ENCODE measurements at places on chromosomes 12 and 14.

DNA sequence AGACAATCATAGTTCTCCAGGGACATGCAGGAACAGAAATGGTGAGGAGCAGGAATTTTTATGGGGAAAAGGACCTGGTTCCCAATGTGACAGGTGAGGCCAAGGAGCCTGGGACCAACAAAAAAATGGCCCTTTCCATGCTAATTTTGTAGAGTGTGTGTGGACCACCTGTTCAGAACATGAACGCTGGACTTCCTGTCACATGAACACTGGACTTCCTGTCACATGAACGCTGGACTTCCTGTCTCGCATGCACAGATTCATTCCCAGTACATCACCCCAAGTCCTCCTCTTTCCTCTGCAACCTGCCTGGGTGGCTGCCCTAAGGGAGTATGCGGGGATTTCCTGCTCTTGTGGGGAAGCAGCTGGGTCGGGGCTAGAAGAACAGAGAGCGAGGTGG, 10.1 kb downstream of the FGF6 start:
- DNase-seq, result peak; percentile 49

DNA sequence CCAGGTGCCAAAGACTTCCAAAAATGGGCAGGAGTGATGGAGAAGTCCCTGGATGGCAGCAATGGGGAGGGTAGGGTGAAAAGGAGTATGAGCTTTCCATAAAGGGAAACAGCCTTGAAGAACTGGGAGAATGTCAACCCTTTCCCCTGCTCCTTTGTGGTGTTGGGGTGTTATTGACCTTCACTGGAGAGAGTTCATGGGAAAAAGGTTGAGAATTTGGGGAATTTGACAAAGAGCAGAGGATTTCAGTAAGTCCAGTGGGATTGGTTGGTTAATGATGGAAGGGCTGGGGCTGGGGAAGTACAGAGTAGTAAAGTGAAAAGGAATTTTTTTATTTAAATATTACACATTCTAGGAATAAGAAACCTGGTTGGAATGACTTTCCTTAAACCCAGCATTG, 116.6 kb downstream of the ERC1 start:
- DNase-seq, result no peak

GRCh38 chr12:46402941-46403718, 30.6 kb upstream of the SLC38A2 start:
- no peak for DNase-seq

DNA sequence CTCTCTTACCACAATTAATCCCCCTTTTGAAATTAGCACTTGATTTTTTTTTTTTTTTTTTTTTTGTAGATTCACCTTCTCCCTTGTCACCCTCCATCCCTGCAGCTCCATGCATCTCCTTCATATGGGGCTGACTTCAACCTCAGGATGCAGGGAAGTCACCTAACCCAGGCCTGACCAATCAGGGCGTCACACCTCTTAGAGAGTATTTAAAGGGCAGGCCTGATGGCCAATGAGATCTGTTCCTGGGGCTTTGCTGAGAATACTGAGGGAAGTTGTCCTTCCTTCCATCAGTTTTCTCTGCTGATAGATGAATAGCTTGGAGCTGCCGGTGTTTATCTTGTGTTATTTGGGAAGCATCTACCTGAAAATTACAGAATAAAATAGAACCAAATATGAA, 1104.7 kb upstream of the TMEM132C start:
- DNase-seq, result peak; percentile 46

GRCh38 chr14:34718750-34719304, 4.4 kb upstream of the CFL2 start:
- no peak for DNase-seq

DNA sequence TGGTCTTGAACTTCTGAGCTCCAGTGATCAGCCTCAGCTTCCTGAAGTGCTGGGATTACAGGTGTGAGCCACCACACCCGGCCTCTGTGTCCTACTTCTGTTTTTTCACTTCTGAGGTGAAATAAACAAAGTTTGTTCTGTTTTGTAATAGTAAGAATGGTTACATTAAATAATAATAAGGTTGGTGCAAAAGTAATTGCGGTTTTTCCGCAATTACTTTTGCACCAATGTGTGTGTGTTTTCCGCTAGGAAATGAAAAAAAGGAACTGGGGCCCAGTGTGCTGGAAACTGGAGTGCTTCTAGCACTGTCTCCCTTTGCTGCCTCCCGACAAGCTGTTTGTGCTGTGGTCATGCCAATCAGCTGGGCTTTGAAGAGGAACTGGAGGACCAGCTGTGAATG, 140.9 kb downstream of the NTS start:
- DNase-seq, result no peak

DNA sequence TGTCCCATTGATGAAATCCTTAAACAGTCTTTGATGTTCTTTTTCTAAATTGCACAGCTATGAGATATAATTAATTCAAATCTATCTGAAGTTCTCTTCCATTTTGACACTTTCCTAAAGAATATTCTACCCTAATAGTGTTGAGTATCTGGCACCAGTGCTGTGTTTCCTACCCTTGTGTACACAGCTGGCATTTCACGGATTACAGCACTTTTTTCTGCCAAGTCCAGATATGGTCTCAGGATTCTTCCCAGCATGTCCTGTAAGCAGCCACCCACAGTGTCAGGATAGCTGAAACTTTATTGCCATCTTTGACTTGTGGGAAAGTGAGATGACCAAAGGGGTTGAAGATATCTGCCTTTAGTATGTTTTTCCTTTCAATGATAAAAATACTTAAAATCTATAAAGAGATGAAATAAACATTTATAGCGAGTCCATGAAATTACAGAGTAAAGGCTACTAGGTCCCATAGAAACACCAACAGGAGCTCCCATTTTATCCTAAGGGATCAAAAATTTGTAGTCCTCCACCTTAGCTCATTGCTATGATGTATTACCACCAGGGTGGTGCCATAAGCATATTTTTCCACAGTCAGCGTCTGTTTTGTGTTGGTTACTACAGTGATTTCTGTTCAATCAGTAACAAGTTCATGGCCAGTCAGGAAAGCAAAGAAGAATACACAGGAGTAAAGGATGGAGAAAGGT, 96.7 kb downstream of the TRHDE start:
- DNase-seq, result no peak

DNA sequence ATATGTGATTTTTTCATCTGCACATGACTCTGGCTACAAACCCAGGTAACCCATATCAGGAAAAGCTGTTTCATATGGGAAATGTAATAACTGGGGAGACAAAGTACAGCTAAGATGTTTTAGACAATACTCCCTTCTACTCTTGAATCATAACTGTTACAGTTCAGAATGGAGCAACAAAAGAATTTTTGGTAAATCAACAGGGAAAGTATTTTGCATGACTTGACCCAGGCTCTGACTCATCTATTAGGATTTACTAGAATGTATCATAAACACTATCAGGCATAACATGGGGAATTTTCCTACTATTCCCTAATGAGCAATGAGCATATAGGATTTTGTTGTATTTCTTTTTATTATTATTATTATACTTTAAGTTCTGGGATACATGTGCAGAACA, 553.0 kb downstream of the SLC16A7 start:
- no peak for DNase-seq

DNA sequence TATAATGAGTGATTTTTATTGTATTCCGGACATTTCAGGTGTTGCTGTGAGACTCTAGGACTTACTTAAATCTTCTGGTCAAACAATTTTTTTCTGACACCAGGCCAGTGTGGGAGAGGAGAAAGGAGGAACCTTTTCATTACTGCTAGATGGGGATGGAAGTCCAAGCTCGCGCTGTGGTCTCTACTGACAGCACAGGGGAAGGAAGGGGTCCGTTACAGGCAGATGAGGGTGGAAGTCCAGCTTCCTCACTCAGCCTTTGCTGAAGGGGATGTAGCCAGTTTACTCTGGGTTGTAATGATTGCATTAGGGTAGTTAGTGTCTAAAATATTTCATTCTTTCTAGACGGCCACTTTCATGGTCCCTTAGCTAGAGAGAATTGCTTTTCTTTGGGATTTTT, 26.3 kb upstream of the ST8SIA1 start:
- DNase-seq, result no peak

DNA sequence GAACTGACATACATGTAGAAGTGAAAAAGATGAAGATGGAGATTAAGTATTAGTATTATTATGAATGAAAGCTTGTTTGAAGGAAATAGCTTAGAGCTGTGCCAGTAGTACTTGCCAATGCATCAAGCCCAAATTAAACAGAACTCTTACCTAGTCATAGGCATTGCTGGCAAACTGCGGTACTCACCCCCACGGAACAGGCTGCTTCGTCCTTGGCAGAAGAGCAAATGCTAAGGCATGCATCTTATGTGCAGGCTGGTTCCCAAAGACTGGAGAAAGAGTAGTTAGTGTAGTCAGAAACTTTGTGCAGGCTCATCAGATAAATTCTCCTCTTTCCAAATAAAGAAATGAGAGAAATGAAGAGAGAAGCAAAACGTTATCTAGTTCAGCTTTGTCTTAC, 134.8 kb downstream of the CCDC59 start:
- DNase-seq, result no peak

DNA sequence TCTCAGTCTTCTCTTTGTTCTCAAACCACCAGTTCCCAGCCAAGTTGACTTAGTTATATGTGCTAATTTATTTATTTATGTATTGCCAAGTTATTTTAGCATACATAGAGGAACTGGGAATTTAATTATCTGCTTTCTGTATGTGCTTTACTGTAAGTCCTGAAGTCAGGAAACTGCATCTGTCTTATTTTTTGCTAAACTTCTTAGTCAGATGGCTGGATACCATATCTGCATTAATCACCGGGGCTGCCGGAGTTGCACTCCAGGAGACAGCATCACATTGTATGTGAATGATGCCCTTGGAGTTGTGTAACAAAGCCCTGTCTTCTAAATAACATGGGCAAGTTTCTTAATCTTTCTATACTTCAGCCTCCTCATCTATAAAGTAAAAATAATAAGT, 96.2 kb downstream of the MON2 start:
- no peak for DNase-seq

- no peak for DNase-seq
These were observed 8.0 kb upstream of the LGMN start for GRCh38 chr14:92756446-92756845.

GRCh38 chr14:103732868-103733620, 17.4 kb downstream of the ZFYVE21 start:
- no peak for DNase-seq

DNA sequence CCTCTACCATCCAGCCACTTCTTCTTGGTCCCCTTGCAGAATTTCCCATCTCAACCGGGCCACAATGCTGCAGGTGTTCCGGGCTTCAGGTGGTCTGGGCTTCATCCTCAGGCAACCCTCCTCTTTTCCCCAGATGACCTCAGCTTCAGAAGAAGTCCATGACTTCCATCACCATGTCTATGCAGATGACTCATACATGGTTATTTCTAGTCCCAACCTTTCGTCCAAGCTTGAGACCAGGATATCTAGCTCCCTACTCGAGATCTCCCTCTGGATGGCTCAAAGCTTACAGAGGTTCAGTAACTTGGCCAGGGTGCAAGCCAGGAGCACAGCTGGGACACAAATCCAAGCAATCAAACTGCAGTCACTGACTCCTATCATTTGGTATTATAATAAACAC, 154.6 kb upstream of the NOS1 start:
- DNase-seq, result no peak

DNA sequence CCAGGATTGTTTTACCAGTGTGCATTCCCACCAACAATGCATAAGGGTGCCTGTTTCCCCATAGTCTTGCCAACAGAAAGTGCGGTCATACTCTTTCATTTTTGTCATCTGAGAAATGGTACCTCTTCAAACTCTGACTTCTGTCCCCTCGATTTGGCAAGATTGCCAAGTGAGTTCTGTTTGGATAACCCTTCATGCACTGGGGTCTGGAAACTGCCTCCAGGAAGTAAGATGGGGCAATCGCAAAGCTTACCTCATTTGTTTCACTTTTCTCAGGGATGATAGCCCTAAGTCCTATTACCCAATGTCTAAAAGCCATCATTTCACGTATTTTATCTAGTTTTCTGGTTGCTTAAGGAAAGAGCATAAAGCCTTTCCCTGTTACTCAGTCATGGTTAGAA, 28.6 kb upstream of the NR1H4 start:
- no peak for DNase-seq

DNA sequence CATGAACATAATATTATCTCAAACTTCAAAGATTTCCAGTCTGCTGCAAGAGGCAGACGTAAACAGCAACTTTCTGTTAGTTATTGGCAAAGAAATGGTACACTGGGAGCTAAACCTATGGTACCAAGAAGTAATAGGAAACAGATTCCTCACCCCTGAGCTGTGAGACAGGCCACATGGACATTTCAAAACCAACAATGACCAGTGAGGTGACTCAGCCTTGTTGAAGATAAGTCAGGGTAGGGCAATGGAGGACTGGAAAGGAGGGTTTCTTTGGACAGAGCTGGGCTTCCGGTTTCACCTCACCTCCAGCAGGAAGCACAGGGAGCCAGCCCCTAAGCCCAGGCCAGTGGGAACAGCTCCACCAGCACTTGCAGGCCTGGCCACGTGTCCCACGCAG, 1320.5 kb downstream of the AACS start:
- DNase-seq, result no peak
